ENCODE measurements at places on chromosomes 7 and 10.

GRCh38 chr10:28571265-28571664, 38.3 kb downstream of the WAC start:
- DNase-seq, result no peak

GRCh38 chr10:1358147-1358546, 302.0 kb downstream of the WDR37 start:
- no peak for DNase-seq

- DNase-seq, result no peak
These were observed 133.9 kb downstream of the DKK1 start for GRCh38 chr10:52447931-52448353.

DNA sequence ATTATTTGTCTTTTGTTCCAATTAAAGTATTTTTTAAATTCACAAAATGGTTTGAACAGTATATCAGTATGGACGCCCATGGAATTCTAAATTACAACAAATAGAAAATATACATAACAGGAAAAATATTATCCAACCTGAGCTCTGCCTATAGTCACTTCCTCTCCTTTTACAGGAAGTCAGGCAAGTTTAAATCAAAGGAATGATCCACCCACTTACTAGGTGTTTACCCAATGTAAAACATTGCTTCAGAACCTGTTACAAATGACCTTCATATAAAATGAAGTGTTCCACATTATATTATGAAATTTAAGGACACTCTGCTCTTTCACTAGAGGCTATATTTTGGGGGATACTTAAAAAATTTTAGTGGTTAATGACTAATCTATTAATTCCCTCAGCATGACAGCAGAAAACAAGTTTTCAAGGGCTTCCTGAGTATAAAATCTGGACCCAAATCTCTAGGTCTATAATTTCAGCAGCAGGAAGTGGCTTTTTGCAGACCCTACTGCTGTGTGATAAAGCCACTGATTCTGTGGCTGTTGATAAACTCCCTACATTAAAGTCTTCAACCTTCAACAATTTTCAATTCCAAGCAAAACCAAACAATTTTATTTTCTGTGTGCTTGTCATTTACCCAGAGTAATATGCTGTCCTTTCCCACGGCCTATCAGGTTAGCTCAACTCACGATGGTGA, 722.6 kb downstream of the GATA3 start:
- no peak for DNase-seq

- no peak for DNase-seq
These were observed 519.1 kb downstream of the INHBA start for GRCh38 chr7:41183741-41184140.

DNA sequence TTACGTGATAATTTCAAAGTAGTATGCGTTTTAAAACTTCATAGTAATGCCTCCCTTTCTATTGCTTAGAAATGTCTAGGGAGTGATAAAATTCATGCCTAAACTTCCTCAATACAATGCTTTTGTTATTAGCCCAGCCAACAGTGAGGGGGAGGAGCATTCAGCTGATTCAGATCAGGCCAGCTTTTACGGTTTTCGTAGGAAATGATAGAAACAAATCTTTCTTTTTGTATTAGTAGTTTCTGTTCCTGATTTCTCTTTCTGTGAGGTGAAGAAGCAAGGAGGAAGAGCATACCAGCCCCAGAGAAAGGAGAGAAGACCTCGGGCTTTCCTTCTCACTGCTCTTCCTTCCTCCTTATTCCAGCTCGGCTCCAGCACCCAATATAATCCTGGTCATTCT, 35.2 kb upstream of the ITPRID1 start:
- DNase-seq, result no peak

- no peak for DNase-seq
These were observed 7.2 kb downstream of the TRPV6 start for GRCh38 chr7:142878315-142878714.

DNA sequence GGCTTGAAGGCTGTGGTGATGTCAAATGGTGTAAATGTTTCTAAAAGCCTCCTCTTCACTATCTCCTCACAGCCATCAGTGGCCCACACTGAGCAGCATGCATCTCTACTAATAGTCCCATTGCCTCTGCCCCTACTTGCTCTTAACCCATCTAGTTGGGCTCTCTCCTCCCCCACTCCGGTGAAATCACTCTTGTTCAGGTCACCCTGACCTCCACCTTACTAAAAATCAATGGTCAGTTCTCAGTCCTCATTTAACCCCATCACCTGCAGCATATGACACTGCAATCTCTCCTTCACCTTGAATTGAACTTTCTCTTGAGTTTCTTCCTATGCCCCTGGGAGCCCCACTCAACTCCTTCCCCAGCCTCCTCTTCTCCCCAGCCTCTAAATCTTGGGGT, 355.1 kb upstream of the AOAH start:
- no peak for DNase-seq

DNA sequence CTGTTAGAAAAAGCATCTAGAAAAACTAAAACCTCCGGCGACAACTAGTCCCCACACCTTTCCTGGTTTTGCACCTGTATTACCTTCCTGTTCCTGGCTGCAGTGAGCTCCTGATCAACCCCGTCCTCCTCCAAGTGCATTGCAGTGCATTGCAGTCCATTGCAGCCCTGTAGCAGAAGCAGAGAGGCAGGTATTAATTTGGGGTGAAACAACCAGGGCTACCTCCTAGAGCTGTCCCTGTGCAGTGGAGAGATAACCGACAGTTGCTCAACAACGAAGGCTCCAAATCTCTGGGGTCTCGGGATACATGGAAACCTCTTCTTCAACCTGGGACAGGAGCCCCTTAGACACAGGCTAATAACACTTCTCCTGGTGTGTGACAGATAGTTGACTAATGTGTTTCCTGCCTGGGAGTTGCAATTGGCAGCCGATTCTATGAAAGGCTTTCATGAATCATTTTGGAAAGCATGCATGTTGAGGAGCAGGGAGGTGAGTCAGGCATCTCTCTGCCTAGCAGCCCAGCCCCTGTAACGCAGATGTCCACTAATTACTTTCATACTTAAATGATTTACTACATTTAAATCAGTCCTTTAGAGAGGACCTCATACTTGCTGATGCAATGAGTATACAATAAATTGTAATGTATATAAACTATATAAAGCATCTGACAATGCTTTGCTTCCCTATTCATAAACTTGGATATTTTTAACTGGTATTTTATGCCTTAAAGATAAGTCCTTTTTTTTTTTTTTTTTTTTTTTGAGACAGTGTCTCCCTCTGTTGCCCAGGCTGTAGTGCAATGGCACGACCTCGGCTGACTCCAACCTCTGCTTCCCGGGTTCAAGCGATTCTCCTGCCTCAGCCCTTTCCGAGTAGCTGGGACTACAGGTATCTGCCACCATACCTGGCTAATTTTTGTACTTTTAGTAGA, 59.0 kb downstream of the PRR15 start:
- no peak for DNase-seq

DNA sequence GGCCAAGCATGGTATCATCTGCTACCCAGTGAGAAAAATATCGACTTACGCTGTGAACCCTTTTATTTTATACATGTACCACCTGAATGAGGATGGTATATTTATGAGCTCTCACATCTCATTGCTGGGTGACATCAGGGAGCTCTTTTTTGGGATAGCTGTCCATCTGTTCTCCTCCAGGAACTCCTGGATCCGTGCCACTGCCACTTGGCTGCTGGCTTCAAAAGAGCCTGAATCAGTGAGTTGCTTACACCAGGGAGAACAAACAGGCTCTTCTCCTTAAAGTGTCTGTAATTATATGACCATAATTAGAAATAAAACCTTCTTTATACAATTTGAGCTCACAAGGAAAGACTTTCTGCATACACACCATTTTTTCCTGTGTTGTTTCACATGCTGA, 106.2 kb downstream of the KAT6B start:
- DNase-seq, result no peak

DNA sequence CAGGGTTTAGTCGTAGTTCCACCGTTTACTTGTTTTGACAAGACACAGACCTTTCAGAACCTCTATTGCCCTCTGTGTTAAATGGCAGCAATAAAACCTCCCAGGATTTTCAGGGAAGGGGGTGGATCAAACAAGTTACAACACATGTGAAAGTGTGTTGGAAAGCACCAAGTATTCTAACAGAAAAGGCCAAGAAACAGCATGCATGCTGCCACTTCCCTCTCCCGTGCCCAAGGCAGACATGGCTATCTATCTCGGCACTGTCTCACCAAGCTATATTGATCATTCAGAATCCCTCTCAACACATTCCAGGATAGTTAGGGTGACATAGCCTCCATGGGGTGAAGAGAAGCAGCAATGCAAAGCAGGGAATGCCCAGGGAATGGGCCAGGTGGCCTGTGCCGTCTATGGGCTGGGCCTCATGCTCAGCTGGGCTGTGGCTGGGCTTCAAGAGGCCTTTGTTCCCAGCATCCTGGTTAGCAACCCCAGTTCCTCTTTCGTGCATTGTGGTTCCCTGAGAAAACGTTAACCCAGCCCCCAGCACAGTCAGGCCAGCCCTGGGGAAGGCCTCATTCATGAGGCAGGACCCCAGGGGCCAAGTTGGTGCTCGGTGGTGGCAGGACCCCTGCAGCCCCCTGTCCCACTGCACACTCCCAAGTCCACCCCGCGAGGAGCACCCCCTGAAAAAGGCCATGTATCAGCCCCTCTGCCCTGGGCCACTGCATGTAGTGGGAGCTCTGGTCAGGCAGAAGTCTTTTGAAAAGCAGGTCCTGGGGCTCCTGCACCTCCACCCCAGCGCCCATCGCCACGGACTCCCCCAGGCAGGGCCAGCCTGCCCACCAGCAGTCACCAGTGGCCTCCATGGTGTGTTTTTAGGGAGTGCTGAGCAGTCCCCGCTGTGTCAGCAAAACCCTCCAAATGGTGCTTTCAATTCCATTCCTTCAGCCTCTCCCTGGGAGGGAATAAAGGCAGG, 25.5 kb downstream of the VSIR start:
- DNase-seq, result peak; percentile 21

DNA sequence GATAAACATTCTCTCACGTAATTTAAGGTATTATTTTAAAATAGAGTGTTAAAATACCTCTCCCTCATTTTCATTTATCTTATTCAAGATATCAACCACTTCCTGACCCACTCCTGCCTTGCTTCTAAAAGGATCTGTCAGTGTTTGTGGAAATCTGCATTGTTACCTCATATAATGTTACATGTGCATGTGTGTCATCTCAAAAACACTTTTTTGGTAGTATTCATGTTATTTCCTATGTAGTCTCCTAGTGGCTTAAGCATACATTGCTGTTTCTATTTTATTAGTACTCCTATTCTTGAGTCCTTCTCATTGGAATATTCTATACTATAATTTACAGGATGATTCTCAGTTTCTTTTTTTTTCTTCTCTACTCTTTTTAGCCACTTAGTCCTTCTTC, 1360.7 kb upstream of the CELF2 start:
- no peak for DNase-seq

GRCh38 chr10:71513540-71513853, 116.8 kb downstream of the CDH23 start:
- no peak for DNase-seq

GRCh38 chr10:53009961-53010907, 237.7 kb upstream of the MBL2 start:
- DNase-seq, result no peak
